Activated naive CD4-positive, alpha-beta T cell treated with Interleukin-2 at 50 U/mL for 16 hours (primary cell): ENCODE measurements at places on chromosomes 7 and 10.

- no peak for DNase-seq
Observed at GRCh38 chr7:33550979-33551378, 354.4 kb upstream of the BMPER start.

DNA sequence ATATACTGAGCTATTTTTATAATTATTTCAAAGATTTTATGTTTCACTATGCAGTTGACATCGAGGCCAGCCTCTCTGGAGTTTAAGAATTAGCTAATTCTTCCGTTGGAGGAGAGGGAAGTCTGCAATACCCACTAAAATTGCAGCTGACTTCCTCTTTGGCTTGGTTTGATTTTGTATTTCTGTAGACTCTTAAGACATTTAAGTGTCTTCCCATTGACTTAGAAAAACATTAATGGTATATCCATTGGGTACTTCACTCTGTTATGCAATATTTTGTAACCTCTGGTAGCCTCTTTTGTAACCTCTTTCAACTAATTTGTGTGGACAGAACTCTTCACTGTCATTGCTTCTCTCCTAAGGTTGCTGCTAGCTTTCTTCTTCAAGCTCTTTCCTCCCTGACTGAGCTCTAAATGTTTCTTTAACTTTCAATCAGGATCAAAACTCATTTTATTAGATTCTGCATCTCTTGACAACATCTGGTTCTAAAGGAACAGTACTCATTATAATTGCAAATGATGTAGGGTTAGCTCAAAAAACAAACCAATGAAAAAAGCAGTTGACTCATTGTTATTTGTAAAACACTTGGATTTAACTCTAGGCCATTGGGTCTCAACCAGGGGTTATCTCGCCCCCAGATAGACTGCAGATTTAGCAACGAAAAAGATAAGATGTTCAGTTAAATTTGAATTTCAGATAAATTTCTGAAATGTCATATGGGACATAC lies 1.7 kb upstream of the ANKRD22 start:
- DNase-seq: no peak

GRCh38 chr10:14372606-14373005 lies 41.9 kb upstream of the FRMD4A start:
- no peak for DNase-seq

DNA sequence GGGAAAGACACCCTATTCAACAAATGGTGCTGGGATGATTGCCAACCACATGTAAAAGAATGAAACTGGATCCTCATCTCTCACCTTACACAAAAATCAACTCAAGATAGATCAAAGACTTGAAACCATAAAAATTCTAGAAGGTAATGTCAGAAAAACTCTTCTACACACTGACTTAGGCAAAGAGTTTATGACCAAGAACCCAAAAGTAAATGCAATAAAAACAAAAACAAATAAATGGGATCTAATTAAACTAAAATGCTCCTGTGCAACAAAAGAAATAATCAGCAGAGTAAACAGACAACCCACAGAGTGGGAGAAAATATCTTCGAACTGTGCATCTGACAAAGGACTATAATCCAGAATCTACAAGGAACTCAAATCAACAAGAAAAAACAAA lies 504.2 kb upstream of the MBL2 start:
- DNase-seq: no peak

GRCh38 chr10:125060826-125061556 lies 99.4 kb downstream of the CTBP2 start:
- DNase-seq: peak; percentile 27

DNA sequence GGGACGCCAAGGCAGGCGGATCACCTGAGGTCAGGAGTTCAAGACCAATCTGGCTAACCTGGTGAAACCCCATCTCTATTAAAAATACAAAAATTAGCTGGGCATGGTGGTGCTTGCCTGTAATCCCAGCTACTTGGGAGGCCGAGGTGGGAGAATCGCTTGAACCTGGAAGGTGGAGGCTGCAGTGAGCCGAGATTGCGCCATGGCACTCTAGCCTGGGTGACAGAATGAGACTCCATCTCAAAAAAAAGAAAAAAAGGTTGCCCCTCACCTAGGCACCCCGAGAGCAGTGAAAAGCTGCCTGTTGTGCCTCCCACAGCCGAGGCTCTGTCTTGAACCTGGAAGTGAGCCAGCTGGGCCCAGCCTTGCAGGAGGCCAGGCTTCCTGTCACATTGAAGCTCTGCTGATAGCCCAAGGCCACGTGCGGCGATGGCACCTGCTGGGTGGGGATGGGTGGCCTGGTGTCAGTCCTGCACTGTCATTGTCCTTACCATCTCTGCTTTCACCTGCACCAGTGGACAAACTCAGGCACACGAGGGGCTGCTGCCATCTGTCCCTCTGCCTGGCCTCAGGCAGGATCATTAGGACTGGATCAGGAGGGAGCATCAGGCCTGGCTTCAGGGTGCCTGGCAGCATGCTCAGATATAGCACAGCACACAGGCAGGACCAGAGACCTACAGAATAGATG lies 37.8 kb downstream of the DNAJB12 start:
- DNase-seq: peak; percentile 47
